ENCODE measurements at places on chromosomes 6 and 20.
A peak's percentile ranks its signal among the peaks of the same experiment; 100 is the strongest.

GRCh38 chr6:28211840-28212509 lies 13.1 kb upstream of the ZSCAN9 start:
- H3K4me3 ChIP-seq = no peak overlapping the region
- H3K4me1 ChIP-seq = peaks cover 15% of the 10 kb centered on the region
- H3K36me3 ChIP-seq = no peaks in the 10 kb centered on the region
- H3K27me3 ChIP-seq = peaks cover 94% of the 10 kb centered on the region
- no peak for ATAC-seq
- no peak overlapping the region for H3K27ac ChIP-seq

- no peak for ATAC-seq
- H3K4me3 ChIP-seq = no peak overlapping the region
- H3K36me3 ChIP-seq = no peaks in the 10 kb centered on the region
- H3K27me3 ChIP-seq = no peaks in the 10 kb centered on the region
- no peaks in the 10 kb centered on the region for H3K4me1 ChIP-seq
These were observed 79.5 kb upstream of the ATXN1 start for GRCh38 chr6:16840725-16841124.

DNA sequence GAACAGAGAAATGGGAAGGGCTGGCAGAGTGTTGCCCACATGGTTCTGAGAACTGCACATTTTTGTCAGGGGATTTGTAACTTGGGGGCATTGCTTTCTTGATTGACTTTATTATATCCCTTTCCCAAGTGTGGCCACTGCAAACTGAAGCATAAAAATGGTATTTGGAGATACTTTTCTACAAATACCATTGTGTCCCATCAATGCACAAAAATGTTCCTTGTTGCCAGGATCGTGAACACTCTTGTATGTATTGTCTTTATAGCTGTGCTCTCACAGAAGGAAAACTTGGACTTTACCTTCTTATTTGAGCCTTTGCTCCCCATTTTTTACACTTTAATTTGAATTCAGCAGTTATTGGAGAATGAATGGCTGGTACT lies 57.1 kb upstream of the C20orf144 start:
- no peak overlapping the region for H3K4me3 ChIP-seq
- no peaks in the 10 kb centered on the region for H3K27me3 ChIP-seq
- no peaks in the 10 kb centered on the region for H3K4me1 ChIP-seq

- H3K4me3 ChIP-seq = no peak overlapping the region
- H3K4me1 ChIP-seq = no peaks in the 10 kb centered on the region
- H3K36me3 ChIP-seq = no peaks in the 10 kb centered on the region
These were observed 7.5 kb upstream of the NUP153 start for GRCh38 chr6:17714177-17714576.

DNA sequence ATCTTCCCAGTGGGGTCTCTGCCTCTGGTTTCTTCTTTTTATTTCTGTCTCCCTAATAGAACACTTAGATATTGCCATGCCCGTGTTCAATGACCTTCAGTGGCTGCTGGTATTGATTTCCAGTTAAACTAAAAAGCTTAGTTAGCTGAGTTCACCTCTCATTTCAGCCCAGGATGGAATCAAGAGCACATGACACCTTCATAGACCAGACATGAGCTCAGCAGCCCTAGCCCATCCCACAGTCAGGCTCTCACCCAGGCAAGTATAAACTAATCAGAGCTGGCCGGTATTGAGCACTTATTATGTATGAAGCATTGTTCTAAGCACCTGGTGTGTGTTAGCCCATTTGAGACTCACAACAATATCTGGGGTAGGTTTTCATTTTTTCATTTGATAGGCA lies 33.7 kb upstream of the PLEKHG1 start:
- H3K4me1 ChIP-seq = no peaks in the 10 kb centered on the region
- no peaks in the 10 kb centered on the region for H3K36me3 ChIP-seq

GRCh38 chr6:139925894-139926641 lies 551.6 kb upstream of the CITED2 start:
- no peaks in the 10 kb centered on the region for H3K4me1 ChIP-seq
- H3K27ac ChIP-seq = no peak overlapping the region
- no peaks in the 10 kb centered on the region for H3K27me3 ChIP-seq
- ATAC-seq = peak; percentile 16
- no peaks in the 10 kb centered on the region for H3K36me3 ChIP-seq

GRCh38 chr20:44976698-44977097 lies 10.4 kb downstream of the STK4 start:
- no peak overlapping the region for H3K27ac ChIP-seq
- peaks cover 88% of the 10 kb centered on the region for H3K36me3 ChIP-seq
- no peak for ATAC-seq
- no peaks in the 10 kb centered on the region for H3K27me3 ChIP-seq
- H3K4me3 ChIP-seq = no peak overlapping the region
- no peaks in the 10 kb centered on the region for H3K4me1 ChIP-seq

Measured in gastroesophageal sphincter (tissue), 4 donors.